GM13977 (cell line): ENCODE measurements at places on chromosomes 7 and 10.

GRCh38 chr10:86647773-86648703 is 6.3 kb upstream of the OPN4 start:
- DNase-seq = no peak

DNA sequence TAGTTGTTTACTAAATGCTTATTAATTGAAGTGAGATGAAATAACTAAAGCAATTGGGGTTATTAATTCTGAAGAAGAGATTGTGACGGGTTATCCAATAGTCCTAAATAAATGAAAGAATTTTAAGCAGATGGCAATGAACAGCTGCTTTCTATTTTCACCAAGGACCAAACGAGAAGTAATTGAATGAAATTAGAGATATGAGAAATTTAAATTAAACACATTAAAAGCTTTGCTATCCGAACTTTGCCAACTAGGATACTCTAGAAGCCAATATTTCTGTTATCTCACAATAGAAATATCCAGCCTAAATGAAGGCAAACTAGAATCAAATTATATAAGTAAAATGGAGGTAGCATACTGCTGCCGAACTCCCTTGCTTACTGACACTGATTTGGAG is 103.2 kb downstream of the GPR37 start:
- DNase-seq = no peak

GRCh38 chr7:15554744-15555143 is 7.1 kb downstream of the AGMO start:
- no peak for DNase-seq

GRCh38 chr10:6219494-6219836 is 16.7 kb downstream of the PFKFB3 start:
- DNase-seq = no peak

GRCh38 chr10:95532536-95532935 is 28.6 kb downstream of the SORBS1 start:
- DNase-seq = no peak

- no peak for DNase-seq
Observed at GRCh38 chr10:36638462-36639155, 486.8 kb upstream of the ANKRD30A start.

- no peak for DNase-seq
Observed at GRCh38 chr7:15489383-15489782, 72.4 kb downstream of the AGMO start.

DNA sequence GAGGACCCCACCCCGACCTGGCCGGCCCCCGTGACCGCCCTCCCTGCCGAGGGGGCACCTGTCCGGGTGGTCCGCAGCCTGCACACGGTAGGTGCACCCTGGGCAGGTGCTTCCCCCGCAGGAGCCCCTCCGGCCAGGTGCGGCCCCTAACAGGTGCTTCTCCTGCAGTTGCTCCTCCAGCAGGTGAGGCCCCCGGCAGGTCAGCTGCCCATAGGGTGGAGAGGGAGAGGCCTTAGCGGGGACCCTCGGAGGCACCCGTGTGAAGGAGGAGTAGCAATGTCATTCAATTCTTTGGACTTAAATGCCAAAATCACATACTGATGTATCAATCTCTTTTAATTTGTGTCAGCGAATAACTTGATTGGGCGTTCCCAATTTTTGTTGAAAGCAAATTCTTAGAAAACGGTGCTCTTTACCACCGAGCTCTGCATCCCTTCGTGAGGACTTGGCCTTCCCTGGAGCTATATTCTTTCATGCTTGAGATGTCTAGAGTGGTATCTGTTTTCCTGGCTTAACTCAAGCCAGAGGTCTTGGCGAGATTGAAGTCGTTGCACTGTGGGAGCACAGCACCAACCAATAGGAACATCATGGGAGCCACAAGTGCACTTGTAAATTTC is 738 bp upstream of the NCAPG2 start:
- DNase-seq = no peak

GRCh38 chr10:103820101-103821062 is 35.0 kb downstream of the SH3PXD2A start:
- no peak for DNase-seq

DNA sequence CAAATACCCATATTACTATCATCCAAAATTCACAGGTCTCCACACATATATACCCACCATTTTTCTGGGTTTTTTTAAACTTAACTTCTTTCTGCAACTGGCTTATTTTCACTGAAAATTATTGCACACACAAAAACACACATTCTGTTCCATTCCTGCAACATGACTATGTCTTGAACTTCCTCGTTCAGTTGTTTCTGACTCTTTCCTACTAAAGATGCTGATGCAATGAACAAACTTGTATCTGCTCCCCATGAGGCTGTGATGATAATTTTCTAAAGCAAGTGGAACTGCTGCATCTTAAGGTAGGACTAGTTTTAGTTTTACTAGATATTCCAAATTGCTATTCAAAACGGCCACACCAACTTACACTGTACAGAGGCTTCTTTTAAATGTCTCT is 77.7 kb downstream of the OSBPL3 start:
- no peak for DNase-seq

DNA sequence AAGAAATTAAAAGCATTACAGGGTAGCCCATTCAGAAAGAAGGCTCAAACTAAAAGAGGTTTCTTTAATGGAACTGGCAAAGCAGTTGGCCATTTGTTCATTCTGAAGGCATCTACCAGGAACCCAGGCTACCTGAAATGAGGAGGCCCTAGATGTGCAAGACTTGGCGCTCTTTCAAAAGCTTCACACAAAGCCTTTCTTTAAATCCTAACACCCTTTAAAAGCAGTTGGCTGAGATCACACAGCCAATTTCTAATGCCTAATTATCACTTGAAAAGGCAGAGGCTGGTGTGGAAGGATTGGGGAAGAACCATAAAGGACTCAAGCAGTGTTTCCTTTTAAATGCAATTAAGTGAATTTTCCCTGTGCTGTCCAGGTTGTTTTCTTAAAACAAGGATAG is 23.2 kb downstream of the PPP1R17 start:
- DNase-seq = no peak

DNA sequence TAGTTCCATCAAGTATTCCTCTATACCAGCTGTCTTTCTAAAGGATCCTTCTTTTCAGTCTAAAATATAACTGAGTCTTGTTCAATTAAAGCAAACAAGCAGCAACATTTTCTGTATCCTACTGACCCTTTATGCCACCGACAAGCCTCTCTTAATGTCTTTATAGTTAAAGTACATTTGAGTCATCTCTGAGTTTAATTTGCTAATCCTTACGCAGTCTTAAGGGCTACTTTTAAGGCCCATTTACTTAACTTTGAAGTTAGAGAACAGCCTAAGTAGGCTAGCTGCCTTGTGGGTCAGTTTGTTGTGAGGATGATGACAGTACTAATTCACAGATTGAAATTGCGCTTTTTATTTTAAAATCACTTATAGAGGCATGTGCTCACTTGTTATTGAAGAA is 265.5 kb upstream of the FERD3L start:
- DNase-seq = no peak

DNA sequence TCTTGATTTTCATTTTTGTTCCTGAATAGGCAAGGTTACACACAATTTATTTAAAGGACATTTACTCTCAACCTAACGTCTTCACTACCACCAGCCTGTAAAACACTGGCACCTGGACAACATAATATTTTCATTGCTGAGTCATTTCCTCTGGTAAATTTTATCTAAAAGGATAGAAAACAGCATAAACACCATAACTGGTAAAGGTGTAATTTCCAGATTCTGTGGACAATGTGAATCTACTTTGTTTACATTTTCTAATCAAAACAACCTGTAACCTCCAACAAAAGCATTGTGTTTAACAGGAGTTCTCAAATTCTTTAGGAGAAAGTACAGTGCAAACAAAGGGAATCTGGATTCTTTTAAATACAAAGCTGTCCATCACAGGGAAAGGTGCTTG is 472.0 kb upstream of the AKR1E2 start:
- DNase-seq = no peak

- DNase-seq = no peak
Observed at GRCh38 chr10:91799612-91799975, 1.4 kb downstream of the TNKS2 start.

- no peak for DNase-seq
Observed at GRCh38 chr10:15579605-15580004, 140.1 kb downstream of the ITGA8 start.

- no peak for DNase-seq
Observed at GRCh38 chr7:155257482-155258225, 40.0 kb upstream of the INSIG1 start.

DNA sequence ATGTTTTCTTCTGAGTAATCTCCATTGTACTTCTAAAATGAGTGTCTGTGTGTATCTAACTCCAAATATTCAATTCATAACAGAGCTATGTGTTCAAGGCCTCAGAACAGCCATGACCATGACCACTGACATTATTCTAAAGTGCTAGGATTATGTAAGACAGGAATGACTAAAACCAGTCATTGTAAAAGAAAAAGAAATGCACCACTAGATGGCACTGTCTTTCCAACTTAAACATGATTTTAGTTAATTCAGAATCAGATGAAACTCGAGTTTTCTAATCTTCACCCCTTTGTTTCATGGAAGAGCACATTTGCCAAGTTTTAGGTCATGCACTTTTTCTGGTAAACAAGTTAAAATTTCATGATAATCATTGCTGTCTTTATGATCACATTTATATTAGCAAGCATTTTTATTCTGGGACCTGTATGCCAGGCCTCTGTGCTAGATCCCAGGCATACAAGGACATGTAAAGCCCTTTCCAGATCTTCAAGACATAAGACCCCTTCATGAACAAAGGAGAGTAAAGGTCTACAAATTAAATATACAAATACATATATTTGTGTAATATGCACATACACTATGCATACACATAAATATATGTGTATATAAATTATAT is 26.1 kb upstream of the RSU1 start:
- DNase-seq = peak; percentile 34

DNA sequence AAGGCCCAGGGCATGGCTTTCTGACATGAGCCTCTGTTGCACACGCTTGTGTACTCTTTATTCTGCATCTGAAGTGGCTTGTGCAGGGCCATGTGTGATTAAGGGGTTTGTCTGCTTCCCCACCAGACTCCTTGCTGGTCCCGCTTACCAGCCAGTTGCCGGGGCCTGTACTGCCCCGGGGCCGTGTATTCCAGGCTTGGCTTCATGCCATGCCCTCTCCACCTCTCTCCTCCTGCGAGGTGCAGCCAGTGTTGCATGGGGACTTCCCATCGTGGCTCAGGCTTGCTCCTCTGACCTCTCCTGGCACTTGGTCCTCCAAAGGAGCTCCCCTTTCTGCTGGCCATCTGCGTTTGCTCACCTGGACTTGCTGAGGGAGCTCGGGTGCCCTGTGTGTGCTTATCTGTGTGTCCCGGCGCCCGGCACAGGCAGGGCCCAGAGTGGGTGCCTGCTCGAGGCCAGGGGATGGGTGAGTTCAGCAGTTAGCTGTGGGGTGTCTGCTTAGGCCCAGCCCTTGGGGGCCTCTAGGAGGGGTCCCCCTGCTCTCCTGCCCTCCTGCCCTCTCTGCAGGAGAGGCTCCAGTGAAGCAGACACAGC is 11.0 kb upstream of the C10orf143 start:
- no peak for DNase-seq

GRCh38 chr7:13106513-13106912 is 419.1 kb downstream of the ARL4A start:
- DNase-seq = no peak

DNA sequence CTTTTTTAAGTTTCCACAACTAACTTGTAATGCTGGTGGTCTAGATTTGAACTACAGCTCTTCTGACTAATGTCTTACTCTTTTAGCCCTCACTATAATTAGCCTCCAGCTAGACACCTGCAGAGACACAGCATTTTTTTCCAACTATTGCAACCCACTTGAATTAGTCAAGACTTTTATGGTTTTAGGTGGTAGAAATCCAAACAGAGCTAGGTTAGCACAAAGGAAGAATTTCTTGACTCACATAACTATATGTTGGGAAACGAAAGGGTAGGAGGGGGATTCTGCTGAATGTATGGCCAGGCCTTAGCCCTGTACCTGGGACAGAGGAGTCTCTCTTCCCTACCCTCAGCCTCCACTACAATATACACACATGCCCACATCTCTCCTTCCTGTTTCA is 586.1 kb downstream of the INHBA start:
- DNase-seq = no peak

DNA sequence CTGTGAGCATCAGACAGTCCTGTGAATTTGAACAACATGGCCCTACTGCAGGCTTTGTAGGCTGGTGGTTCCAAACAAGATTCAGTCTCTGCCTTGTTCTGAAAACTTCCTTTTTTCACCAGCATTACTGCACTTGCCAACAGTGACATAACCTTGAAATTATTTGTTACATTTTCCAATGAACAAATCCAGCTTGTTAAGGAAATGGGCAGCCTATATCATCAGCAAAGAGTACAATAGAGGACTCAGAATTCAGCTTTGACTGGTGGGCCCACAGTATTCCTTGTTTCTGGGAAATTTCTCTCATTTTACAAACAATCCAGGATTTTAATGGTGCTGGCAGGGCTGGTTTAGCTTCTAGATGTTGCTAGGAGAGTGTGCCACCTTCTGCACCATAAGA is 703.7 kb upstream of the FZD8 start:
- DNase-seq = no peak
